ENCODE measurements at places on chromosomes 6 and 20.
A peak's percentile ranks its signal among the peaks of the same experiment; 100 is the strongest.

DNA sequence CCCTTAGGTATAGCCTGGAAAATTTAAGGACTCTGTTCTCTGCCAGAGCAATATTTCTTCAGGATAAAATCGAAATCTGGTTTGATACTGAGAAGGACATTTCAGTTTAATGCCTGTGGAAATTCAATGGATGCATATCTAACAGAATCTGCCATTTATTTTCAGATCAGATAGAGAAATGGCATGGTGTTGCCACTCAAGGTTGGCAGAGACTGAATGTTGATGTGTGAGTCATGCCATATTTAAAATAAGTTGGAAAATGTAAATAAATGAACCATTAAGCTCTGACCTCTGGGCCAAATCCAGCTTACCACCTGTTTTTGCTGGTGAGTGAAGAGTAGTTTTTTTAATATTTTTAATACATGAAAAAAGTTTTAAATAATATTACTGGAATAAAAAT is 594.6 kb downstream of the DOK5 start:
- no peak for DNase-seq

DNA sequence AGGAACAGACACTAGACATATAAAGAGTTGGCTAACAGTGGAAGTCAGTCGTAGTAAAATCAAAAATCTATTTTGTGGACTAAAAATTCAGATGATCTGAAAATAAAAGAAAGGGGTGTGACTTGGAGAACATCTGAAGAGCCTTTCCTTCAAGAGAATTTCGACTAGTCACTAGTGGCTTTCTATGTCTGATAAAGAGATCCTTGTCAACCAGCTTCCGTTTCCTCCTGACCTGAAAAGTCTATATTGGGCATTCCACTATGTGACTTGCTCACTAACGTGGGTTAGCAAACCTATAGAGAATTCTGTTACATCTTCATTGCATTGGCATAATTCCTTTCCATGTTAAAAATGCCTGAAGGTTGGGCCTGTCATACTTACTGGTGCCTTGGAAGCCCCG is 25.9 kb downstream of the TRAF3IP2 start:
- no peak for DNase-seq

- DNase-seq: no peak
These were observed 24.1 kb upstream of the ARFGEF2 start for GRCh38 chr20:48897305-48898010.

- no peak for DNase-seq
These were observed 81.4 kb downstream of the MCHR2 start for GRCh38 chr6:99912657-99913056.

DNA sequence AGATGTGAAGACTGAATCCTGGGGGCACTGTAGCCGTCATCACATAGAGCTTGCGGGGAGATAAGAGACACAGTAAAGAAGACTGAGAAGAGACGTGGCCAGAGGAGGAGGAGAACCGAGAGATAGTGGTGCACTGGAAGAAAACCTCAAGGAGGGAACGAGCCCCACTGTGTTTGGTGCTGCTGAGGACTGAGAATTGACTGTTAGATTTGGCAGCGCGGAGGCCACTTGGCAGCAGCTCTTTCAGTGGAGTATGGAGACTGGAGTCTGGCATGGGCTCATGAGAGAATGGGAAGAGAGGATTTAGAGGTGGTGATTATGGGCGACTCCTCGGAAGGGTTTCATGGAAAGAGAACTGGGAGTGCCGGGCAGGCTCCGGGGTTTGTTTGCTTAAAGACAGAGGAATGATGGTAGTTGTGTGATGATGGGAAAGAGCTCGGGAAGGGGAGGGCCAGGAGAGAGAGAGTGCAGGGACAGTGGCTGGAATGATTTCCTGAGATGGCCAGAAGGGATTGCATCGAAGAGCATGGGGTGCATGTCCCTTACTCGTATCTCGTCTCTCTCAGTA is 18.0 kb downstream of the CDYL start:
- no peak for DNase-seq

DNA sequence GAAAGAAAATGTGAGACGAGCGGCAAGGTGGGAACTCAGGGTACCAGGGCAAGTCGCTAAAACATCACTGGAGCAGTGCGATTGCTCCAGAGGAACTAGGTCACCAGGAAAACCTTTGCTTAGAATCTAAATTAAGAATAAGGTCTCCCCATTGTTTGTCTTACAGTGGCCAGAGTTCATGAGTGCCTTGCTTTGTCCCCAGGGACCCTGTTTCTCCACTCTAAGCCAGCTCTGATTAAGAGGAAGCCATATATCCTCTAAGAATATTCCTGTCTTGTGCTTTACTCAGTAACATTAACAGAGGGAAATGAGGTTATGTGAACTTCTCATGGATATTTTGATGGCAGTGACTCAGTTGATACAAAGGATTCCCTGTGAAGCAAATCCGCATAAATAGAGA is 305.8 kb downstream of the CD83 start:
- DNase-seq: no peak

DNA sequence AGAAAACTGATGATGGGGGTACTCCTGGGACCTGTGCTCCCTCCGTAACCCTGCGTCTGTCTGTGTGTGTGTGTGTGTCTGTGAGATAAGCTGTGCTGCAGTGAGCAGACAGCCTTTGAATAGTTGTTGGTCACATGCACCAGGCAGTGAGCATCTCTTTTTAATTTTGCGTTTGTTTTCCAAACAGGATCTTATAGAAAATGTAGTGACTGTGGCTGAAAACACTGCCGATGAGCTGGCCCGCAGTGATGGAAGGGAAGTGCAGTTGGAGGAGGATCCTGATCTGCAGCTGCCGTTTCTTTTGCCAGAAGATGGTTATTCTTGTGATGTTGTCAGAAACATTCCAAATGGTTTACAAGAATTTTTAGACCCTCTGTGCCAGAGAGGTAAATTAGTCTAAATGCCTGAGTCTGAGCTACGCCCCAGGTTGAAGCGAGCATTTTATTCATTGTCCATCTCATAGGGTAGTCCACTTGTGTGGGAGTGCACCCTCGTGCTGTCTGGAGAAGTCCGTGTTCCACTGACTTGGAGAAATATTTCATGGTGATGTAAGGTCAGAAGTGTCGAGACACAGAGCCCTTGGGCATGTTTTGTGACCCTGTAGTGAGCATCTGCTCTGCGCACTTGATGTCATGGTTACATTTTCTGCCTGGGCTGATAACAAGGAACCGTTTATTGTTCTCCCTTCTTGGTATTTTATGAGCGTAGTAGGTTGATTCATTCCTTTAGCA is 78.8 kb upstream of the KIF25 start:
- no peak for DNase-seq

DNA sequence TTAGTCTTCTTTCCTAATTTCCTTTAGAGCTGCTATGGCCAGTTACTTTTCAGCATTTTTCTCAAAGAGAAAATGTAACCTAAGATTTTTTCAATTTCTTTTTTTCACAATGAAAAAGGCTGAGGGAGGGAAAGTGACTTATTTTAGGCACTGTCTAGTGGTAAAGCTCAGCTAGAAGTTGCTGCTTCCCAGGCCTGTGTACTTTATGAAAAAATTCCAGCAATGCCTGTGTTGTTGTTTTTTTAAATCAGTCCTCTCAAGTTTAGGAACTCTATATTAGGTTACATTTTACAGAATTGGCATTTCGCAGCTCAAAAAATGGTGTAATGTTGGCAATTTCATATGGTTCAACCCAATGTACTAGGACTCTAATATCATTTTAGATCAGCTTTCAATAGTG is 269.6 kb downstream of the ARID1B start:
- no peak for DNase-seq

GRCh38 chr20:7090811-7091210 is 323.3 kb downstream of the BMP2 start:
- no peak for DNase-seq

DNA sequence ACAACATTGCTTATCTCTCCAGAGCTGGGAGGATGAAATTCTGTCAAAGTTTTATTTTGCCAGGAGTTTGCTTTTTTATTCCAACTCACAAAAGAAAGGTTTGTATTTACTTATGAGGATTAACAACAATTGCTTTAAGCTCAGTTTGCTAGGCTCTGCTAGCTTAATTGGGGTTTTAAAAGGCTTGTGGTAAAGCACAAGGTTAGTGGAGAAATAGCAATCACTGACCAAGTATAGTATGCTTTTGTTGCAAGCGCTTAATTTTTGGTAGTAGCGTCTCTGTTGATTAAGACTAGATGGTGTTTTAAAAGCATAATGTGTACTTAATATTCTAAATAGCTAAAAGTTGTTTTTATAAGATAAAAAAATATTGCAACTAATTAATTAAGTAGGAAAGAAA is 45.7 kb downstream of the TINAG start:
- no peak for DNase-seq

GRCh38 chr6:31441365-31442267 is 38.2 kb downstream of the MICA start:
- DNase-seq: peak; percentile 89

- no peak for DNase-seq
These were observed 222.8 kb upstream of the MANEA start for GRCh38 chr6:95354551-95354950.

DNA sequence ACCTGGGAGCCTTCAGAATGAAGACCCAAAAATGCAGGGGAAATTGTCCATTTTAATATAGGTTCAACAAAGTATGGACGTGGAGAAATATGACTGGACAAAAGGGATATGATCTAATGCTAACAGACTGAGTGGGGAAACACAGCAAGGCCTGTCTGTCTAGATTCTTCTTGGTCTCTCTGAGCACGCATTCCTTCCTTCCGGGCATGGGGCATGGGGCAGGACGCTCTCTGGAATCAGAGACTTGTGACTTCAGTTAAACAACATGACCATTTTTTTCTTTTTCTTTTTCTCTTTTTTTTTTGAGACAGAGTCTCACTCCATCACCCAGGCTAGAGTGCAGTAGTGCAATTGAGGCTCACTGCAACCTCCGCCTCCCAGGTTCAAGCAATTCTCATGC is 31.9 kb downstream of the ZBTB2 start:
- no peak for DNase-seq

Data from stimulated activated CD4-positive, alpha-beta T cell treated with anti-CD3 and anti-CD28 coated beads, Interleukin-12 subunit alpha, Interleukin-12 subunit beta, amount 100 ng/mL, for 4 hours (primary cell).